ENCODE measurements at places on chromosomes 7 and 10. TPM values are rescaled to one million over a fixed set of nuclear protein-coding genes. Genes with fewer than 3 reads are reported as not detected.

Gene PLXNA4
- not detected for total RNA-seq

Gene PNLIPRP3
- total RNA-seq, result 13.5 TPM

Gene CTAGE4
- 1.4 TPM for total RNA-seq

Gene ANXA8
- 221 TPM for total RNA-seq

Gene PLPP4
- total RNA-seq, result not detected

Gene VSTM2A
- not detected for total RNA-seq

Measured in airway epithelial cell (primary cell).